ENCODE measurements at places on chromosomes 1 and 21.
A peak's percentile ranks its signal among the peaks of the same experiment; 100 is the strongest.

DNA sequence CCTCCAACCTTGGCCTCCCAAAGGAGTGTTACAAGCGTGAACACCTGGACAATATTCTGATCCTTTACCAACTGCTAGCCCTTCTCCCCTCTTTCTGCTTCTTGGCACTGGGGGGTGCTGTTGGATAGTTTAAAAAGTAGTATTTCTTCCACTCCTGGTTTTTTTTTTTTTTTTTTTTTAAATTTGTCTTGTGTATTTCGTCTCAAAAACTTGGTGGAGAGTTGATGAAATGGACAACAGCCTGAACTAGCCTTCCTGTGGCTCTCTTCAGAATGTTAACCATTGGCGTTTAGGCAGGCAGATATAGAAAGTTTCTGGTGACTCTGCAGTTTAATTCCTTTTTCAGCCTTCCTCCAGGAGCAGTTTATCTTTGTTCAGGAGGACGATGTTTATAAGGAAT lies 69.7 kb upstream of the USP24 start:
- DNase-seq = peak; percentile 54

- DNase-seq = no peak
Measured at GRCh38 chr1:165014753-165015152, 341.8 kb downstream of the LMX1A start.

- no peak for DNase-seq
Measured at GRCh38 chr1:4463631-4464030, 190.8 kb upstream of the AJAP1 start.

DNA sequence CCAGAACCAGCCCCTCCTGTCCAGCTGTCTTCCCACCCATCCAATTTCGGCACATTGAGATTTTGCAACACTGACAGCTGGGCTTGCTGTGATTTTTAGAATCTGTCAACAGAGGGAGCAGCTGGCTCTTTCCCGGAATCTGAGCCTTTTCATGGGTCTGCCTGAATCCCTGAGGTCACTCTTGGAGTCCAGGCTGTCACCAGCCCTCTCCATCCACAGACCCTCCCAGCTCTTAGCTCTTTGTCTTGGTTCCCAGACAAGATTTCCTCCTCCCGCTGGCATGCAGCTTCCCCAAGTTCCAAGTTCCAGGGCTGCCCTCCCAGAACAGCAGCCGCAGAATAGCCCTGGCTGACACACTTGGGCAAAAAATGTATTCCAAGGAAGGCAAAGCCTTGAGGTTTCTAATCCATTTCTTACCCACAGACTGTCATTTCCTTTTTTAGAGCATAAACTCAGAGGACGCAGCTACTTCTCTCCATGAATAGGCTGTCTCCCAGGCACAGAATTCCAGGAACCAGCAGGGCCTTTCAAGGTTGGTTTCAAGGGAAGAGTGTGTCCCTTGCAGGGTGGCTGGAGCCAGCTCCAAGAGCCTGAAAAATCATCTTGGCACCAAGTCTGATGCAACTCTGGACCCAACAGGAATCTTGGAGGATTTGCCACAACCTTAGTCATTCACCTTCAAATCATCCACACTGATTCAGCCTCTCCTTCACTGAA lies 7.1 kb upstream of the TMEM61 start:
- no peak for DNase-seq

DNA sequence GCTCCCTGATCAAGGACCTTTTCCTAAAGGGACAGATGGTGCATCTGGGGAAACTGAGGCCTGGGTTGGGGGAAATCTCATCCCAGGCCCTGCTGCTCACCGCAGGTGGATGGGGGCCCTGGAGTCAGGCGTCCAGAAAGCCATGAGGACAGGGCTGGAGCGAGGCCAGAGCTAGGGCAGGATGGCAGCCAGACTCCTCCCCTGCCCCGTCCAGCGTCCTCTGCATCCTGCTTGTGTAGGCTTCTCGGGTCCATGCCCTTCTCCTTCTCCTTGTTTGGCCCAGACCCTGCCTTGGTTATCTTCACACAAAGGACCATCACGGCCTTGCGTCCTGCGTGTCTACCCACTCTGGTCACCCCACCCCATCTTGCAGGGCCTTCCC lies 43.0 kb downstream of the TRIM11 start:
- no peak for DNase-seq

GRCh38 chr1:204409836-204410687 lies 1.6 kb downstream of the PPP1R15B start:
- DNase-seq = no peak

Measured in kidney capillary endothelial cell (primary cell).